A549 treated with AZD2906 at 1 μM for 4 hours (cell line): ENCODE measurements at places on chromosomes 12 and 14. TPM values are rescaled to one million over a fixed set of nuclear protein-coding genes. Genes with fewer than 3 reads are reported as not detected.

The ITGB7 gene
- total RNA-seq: 0.22 to 0.46 TPM (median 0.36 TPM) in 5 replicates

The EID3 gene
- total RNA-seq: 4.8 to 7.8 TPM (median 5.5 TPM) in 5 replicates

The AQP6 gene
- total RNA-seq: not detected in 5 replicates

The RASSF3 gene
- total RNA-seq: 17.7 to 23.3 TPM (median 19.4 TPM) in 5 replicates

The RTL1 gene
- 0.16 to 0.27 TPM (median 0.22 TPM) in 5 replicates for total RNA-seq

The CLMN gene
- 4.8 to 8.1 TPM (median 6.9 TPM) in 5 replicates for total RNA-seq

The SALL2 gene
- total RNA-seq: 0.57 to 0.86 TPM (median 0.71 TPM) in 5 replicates

The CLEC4D gene
- not detected in 5 replicates for total RNA-seq

The CYP27B1 gene
- 1.4 to 2.4 TPM (median 2.0 TPM) in 5 replicates for total RNA-seq

The HPD gene
- 1.5 to 2.2 TPM (median 2.0 TPM) in 5 replicates for total RNA-seq

The MAGOHB gene
- total RNA-seq: 47.4 to 51.6 TPM (median 48.3 TPM) in 5 replicates

The TEX52 gene
- total RNA-seq: not detected in 5 replicates

The GLT8D2 gene
- 0.19 to 0.34 TPM (median 0.23 TPM) in 5 replicates for total RNA-seq

The C12orf54 gene
- total RNA-seq: not detected in 5 replicates

The HNRNPA1 gene
- total RNA-seq: 1,458 to 2,838 TPM (median 1,525 TPM) in 5 replicates
